ENCODE measurements at places on chromosomes 4 and X.
A peak's percentile ranks its signal among the peaks of the same experiment; 100 is the strongest.

DNA sequence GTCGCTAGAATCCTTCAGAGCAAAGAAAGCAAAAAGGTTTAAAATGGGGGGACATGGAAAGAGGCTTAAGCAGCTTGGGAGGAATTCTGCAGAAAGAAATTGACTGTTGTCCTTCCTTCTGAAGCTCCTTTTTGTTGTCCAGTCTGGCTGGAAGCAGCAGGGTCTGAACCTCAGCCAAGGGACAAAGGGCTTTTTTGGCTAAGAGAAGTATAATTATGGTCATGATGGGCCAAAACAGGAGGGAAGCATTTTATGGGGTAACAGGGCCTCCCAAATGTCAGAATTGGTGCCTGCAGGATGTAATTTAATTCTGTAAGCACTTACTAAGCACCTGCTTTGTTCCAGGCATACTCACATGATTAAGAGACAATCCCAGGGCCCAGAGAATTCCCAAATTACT lies 74.2 kb upstream of the CPEB2 start:
- no peak for DNase-seq

- DNase-seq = no peak
Observed at GRCh38 chr4:53592686-53593501, 1.6 kb upstream of the LNX1 start.

DNA sequence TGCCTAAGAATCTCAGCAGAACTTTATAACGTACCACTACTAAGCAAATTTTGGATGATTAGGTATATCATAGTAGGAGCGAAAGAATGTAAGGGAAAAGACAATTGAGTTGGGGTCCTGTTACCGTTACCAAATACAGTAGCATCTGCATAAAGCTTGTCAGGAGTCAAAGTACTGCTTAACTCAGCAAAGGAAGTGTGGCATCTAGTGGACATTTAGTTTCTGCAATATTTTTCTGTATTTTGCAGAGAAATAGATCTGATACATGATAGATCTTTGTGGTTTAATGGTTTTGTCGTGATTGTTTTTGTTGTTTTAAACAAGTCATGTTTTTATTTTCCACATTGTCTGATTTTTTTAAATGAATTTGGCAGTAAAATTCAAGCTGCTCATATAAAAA lies 81.0 kb upstream of the SMARCAD1 start:
- DNase-seq = no peak

DNA sequence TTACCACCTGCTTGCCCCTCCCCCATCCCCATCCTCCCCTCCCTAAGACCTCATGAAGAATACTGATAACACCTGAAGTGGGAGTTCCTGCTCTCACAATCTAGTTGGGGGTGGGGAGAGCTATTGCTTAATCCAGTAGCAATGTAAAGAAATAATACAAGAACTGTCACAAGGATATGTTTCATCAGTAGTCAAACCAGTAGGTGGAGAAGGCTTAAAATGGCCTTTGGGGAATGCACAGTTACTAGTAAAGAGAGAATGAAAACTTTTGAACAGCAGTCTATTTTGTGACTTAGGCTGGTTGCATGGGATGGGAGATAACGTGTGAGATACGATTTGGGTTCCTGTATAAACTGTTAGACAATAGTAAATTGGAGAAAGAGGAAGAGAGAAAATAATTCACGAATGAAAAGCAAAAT lies 6.0 kb downstream of the GALNT7 start:
- DNase-seq = peak; percentile 79

GRCh38 chr4:60133375-60133774 lies 1066.8 kb upstream of the ADGRL3 start:
- DNase-seq = no peak

DNA sequence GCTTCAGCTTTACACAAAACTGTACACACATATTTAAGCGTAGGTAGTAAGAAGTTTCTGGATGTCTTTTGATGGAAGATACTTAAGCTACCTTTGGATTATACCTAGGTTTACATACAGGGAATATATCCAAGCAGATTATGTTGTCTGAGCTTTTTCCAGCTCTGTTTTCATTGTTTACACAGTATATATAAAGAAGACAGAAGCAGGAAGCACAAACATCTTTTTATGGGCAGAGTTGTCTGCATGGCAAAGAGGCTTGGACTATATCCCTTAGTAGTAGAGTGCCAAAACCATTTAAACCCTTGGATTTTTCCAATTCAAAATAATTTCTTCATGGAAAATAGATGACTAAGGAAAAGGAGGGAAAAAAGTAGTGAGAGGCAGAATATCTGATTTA lies 329.4 kb upstream of the AGA start:
- no peak for DNase-seq

DNA sequence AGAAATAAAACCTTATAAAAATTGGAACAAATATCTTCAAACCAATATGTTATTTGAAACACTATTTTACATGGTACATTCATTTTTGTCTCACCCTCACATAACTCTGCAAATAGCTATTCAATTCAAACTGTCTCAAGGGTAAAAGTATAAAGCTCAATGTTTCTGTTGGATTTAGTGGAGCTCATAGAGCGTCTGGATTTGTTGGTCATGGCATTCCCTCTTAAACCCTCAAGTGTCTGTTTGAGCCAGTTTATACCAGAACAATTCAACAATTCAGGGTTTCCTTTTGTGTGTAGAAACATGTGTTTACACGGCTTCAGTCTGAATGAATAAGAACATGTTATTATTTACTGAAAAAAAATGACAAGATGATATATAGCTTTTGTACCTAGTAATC lies 161.6 kb downstream of the PCDH18 start:
- DNase-seq = no peak

- DNase-seq = no peak
Observed at GRCh38 chr4:183422962-183423631, 21.3 kb upstream of the CDKN2AIP start.

GRCh38 chr4:181168011-181168805 lies 1075.0 kb upstream of the TENM3 start:
- DNase-seq = no peak

DNA sequence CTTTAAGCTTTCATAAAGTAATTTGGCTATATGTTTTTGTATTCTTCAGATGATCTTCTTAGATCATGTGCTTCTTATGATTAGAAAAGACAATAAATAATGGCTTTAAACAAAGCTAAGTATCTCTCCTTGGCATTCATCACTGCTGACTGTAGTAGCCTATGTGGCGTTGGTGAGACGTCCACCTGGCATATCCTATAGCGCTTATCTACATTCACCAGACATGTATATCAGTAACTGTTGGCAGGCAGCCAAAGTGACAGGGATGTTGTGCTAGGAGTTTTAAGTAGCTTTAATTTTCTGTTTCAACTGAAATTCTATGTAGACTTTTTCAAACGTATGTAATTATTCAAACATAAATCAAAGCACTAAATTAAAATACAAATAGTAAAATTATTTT lies 276.4 kb downstream of the IL15 start:
- no peak for DNase-seq

GRCh38 chrX:12301288-12301687 lies 163.0 kb downstream of the FRMPD4 start:
- no peak for DNase-seq

- no peak for DNase-seq
Observed at GRCh38 chr4:15109600-15109999, 107.3 kb downstream of the CPEB2 start.

DNA sequence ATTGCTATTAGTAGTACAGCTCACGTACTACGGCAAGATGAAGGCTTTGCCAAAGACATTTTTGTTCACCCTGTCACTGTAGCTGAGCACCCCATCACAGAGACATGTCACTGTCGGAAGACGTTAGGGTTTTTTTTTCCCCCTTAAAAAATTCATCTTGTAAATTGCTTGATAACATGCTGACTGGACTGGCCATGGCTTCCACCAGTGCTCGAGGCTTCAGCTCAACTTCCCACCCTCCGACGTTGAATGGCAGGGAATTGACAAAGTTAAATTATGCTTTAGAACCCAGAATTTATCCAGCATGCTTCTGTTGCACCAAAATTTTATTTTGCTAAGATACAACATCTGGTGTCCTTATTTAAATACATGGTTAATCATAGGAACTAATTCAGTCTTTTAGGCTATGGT lies 707 bp upstream of the OTUD4 start:
- no peak for DNase-seq

DNA sequence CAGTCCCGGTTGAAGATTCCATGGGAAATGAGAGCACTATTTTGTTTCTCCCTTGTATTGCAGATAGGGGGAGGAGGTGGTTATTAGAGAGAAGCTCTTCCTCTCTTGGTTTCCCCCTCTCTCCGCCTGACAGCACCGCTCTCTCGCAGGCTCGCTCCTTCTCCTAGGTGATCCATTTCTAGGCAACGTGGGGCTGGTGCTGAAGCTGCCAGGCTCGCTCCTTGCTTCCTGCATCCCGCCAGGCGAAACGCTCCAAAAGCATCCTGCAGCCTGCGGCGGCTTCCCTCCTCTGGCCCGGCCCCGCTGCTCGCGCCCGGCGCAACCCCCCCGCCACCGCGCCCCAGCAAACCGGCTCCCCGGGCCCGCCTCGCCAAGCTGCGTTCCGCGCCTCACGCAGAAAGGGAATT lies at the start of gene GRID2:
TSS of gene GRID2 (plus strand) at position 346 of the 407 bp plus-strand sequence.
- no peak for DNase-seq

- no peak for DNase-seq
Observed at GRCh38 chrX:30965767-30966166, 76.7 kb upstream of the TAB3 start.

GRCh38 chrX:145856181-145856580 lies 38.6 kb downstream of the SLITRK2 start:
- DNase-seq = no peak

- no peak for DNase-seq
Observed at GRCh38 chrX:72080150-72080549, 51.6 kb downstream of the RTL5 start.

DNA sequence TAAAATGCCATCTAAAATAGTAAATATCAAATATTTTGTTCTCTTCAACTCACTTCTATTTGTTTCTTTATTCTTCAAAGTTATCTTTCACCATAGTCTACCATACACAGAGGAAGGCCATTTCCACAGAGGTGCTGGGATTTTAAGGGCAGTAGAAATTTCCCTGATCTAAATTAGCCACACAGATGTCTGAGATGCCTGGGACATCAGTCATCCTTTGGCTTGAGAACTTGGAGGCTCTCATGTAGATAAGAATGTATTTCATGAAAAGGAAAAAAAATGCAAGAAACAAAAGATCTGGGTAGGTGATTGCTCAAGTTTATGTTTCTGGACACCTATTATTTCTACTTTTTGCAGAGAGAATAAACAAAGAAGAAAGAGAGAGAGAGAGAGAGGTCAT lies 1008.2 kb downstream of the NLGN4X start:
- DNase-seq = no peak

DNA sequence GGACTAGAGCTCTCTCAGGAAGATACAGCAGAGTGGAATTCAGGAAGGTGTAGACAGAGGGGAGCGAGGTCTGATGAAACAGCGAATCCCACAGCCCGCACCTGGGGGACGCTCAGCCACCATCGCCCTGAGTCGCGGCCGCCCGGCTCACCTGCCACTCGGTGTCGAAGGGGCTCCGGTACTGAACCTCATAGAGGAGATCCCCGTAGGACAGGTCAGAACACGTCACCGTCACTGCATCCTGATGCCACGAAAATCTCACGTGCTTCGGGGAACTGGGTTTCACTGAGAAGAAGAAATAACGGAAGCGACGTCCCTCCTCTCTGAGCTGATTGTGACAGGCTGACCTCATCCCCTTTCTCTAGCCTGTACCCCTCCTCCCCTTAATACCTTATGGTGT lies 10.2 kb downstream of the CRLF2 start:
- no peak for DNase-seq

DNA sequence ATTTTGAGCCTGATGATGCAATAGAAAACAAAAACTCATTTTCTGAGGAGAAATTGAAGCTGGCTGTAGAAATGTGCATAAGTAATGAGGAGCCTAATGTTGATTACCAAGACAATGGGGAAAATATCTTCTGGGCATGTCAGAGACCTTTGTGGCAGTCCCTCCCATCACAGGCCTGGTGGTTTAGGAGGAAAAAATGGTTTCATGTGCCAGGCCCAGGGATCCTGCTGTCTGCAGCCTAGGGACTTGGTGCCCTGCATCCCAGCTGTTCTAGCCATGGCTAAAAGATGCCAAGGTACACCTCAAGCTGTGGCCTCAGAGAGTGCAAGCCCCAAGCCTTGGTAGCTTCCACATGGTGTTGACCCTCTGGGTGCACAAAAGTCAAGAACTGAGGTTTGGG lies 128.7 kb upstream of the ARHGEF9 start:
- DNase-seq = no peak

GRCh38 chrX:24146283-24146949 lies 3.1 kb upstream of the ZFX start:
- DNase-seq = peak; percentile 11

DNA sequence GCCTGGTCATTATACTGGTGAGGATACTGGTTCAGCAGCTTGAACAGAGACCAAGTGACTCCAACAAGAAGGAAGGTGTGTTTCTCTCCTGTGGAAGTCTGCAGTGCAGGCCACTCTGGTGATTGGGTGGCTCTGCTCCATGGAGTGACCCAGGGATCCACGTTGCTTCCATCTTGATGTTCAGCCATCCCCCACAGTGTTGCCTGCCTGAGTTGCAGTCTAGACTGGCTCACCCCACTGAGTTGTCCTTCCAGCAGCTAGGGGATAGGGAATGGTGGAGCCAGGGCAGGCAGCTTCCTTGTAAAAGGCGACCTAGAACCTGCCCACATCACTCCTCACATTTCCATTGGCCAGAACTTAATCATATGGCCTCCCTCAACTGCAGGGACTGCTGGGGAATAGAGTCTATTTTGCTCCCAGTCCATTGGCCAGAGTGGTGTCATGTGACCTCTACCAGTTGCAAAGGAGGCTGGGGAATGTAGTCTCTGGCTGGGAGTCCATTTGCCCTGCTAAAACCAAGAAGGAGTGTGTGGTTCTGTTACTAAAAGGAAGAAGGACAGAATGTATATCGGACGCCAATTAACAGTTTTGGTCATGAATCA lies 8.0 kb downstream of the MAN2B2 start:
- peak; percentile 6 for DNase-seq

DNA sequence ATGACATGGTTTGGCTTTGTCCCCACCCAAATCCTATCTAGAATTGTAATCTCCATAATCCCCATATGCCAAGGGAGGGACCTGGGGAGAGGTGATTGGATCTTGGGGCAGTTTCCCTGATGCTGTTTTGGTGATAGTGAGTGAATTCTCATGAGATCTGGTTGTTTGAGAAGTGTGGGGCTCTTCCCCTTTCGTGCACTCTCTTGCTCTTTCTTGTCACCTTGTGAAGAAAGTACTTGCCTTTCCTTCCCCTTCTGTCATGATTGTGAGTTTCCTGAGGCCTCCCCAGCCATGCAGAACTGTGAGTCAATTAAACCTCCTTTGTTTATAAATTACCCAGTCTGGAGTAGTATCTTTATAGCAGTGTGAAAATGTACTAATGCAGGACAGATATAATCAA lies 36.4 kb upstream of the FREM3 start:
- DNase-seq = no peak

DNA sequence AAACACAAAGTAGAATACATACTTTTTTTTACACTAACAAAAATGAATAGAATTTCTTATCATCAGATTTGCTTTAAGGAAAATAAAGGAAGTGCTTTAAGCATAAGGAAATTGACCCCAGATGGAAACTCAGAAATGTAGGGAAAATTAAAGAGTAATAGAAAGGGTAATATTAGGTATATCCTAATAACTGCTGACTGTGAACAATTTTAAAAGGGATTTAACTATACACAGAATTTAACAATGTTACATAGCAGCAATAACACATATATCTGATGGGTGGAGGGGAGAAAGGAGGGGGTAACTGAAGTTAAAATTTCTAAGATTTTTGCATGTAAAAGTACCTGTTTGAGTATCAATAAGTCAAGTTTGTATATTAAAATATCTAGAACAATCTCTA lies 8.6 kb downstream of the CDKL2 start:
- no peak for DNase-seq

Measured in inflammatory macrophage treated with lipopolysaccharide for 4 hours (primary cell).